CD4-positive, alpha-beta T cell (primary cell): ENCODE measurements at places on chromosomes 4 and X.

- H3K27ac ChIP-seq, result no peak overlapping the region
- no peak for DNase-seq
- H3K4me3 ChIP-seq, result no peak overlapping the region
- peaks cover 3% of the 10 kb centered on the region for H3K4me1 ChIP-seq
These were observed 2.0 kb upstream of the ABCB7 start for GRCh38 chrX:75158054-75158453.

DNA sequence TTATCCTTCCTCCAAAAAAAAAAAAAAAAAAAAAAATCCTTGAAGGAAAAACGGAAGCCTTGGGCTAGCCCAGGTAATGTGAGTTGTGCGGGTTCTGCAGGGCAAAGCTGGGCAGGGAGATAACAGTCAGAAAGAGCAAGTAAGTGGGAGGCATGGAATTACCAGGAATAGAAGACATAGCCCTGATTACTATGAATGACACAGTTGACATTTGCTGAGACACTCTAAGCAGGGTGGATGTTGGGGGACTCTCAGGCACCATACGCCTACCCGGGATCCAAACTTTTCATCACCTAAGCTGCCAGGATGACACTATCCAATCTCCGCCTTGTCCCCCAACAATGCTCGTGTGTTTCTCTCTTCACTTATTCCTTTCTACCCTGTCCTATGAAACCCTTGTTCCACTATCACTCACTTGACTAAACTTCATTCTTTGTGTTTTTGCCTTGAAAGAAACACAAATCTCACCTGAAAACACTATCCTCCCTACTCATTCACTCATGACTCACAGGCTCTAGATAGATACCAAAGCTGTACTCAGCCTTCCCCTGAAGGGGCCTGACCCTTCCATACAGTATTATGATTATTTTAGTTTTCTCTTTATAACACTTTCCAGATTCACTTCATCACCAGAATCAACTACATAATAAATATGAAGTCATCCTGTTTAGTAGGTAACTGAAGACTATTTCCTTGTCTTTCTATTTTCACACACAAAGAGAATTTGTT, 158.4 kb downstream of the INPP4B start:
- H3K36me3 ChIP-seq, result no peaks in the 10 kb centered on the region
- no peak for DNase-seq
- no peaks in the 10 kb centered on the region for H3K4me1 ChIP-seq
- H3K27me3 ChIP-seq, result no peaks in the 10 kb centered on the region

GRCh38 chr4:59945277-59945676, 1254.8 kb upstream of the ADGRL3 start:
- no peaks in the 10 kb centered on the region for H3K36me3 ChIP-seq
- H3K4me3 ChIP-seq, result no peak overlapping the region
- H3K4me1 ChIP-seq, result no peaks in the 10 kb centered on the region
- H3K27ac ChIP-seq, result no peak overlapping the region
- H3K27me3 ChIP-seq, result no peaks in the 10 kb centered on the region

DNA sequence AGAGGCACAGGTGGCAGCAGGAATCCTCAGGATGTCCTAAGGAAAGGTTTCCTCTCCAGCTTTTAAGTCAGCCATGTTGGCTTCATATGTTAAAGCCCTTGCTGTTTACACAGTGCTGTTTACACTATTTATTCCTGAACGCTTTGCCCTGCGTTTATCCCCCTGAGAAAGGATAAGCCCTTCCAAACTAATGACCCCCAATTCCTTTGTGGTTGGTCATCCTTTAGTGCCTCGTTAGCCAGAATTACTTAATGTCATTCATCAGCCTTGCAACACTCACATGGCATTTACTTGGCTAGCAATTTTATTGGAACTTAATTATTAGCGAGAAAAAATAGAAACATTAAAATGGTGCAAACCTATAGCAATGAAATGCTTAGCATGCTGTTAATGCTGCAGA, 23.8 kb downstream of the VCX2 start:
- no peaks in the 10 kb centered on the region for H3K27me3 ChIP-seq
- DNase-seq, result no peak

DNA sequence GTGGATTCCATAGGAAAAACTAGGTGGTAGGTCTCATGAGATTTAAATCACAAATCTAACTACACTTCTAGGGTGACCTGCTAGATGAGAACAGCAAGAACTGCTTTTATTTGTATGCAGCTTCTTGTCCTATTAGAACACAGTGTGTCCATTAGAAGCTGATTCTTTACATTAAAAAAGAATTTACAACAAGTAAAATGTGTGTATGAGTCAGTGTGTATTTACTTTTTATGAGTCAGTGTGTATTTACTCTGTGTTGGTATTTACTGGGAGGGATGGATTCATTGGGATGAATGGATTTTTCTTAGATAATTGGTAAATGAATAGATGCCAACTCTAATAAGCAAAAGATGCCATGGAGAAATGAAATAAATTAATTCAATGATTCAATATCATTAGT, 40.6 kb upstream of the XPNPEP2 start:
- H3K27me3 ChIP-seq, result no peaks in the 10 kb centered on the region
- no peaks in the 10 kb centered on the region for H3K36me3 ChIP-seq
- H3K4me3 ChIP-seq, result no peak overlapping the region

DNA sequence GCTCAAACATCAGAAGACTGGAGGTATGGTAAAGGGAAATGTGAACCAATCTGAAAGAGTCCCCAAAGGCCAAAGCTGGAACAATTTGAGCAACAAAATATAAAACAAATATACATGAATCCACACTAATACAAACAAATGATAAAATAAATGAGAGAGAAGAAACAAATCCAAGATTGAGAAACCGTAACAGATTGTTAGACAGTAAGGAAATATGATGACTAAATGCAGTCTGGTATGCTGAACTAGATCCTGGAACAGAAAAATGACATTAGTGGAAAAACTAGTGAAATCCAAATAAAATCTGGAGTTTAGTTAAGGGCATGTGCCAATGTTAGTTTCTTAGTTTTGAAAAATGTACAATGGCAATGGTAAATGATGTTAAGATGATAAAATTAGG, 15.9 kb downstream of the PPA2 start:
- H3K27ac ChIP-seq, result no peak overlapping the region
- no peaks in the 10 kb centered on the region for H3K4me1 ChIP-seq
- H3K4me3 ChIP-seq, result no peak overlapping the region
- no peak for DNase-seq

GRCh38 chr4:143232277-143232676, 47.6 kb downstream of the USP38 start:
- H3K27ac ChIP-seq, result no peak overlapping the region
- no peaks in the 10 kb centered on the region for H3K36me3 ChIP-seq
- no peak for DNase-seq
- no peak overlapping the region for H3K4me3 ChIP-seq
- no peaks in the 10 kb centered on the region for H3K27me3 ChIP-seq

DNA sequence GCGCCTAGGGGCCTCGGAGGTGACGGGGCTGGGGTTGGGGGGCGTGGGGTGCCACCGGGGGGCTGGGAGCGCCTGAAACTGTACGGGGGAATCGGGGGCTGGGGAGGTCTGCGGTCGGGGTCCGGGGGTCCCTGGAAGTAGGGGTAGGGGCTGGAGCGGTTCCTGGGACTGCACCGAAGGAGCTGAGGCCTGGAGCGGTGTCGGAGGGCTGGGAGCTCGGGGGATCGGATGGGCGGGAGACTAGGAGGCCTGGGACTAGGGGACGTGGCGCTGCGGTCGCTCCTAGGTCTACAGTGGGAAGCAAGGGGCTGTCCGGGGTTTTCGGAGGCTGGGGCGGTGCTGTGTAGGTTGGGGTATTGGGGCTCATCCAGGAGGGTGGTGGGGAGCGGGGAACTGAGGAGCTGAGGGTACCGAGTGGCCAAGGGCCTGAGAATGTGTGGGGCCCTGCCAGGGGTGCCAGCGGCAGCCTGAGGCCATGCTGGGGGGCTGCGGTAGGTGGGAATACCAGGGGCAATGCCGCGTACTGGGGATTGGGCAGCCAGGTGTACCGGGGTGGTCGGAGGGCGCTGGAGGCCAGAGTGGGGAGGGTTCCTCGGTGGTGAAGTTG, 562 bp downstream of the AKAP17A start:
- H3K27ac ChIP-seq, result peak overlapping the region; percentile 55
- H3K4me3 ChIP-seq, result peak overlapping the region; percentile 80
- no peaks in the 10 kb centered on the region for H3K27me3 ChIP-seq
- peaks cover 38% of the 10 kb centered on the region for H3K36me3 ChIP-seq

DNA sequence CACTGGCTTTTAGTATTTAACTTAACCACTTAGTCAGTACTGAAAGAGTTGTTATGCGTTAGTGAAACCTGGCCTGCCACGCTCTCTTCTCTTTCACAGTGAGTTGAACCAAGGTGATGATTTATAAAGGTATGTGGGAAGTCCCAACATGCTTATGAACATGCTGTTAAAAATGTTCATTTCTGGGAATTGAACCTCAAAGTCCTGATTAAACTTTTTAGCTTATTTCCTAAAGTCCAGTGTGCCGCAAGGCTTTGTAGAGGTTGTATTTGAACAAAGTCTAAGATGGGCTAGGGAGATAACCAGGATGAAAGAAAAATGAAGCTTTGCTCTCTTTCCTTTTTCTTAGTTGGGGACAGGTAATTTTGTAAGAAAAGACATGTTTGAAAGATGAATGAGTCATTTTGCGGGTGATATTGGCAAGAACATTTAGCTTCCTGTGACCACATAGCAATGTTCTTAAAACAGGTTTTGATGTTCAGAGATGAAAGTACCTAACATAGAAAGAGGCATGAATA, 270.3 kb downstream of the DTHD1 start:
- H3K4me1 ChIP-seq, result no peaks in the 10 kb centered on the region
- no peaks in the 10 kb centered on the region for H3K27me3 ChIP-seq
- H3K36me3 ChIP-seq, result no peaks in the 10 kb centered on the region
- DNase-seq, result no peak
